ENCODE measurements at places on chromosomes 2 and 18. TPM values are rescaled to one million over a fixed set of nuclear protein-coding genes. Genes with fewer than 3 reads are reported as not detected.

GRCh38 chr2:10185046-10185445 lies 62.5 kb downstream of the RRM2 start:
- no peak for DNase-seq
- H3K4me1 ChIP-seq: no peaks in the 10 kb centered on the region
- no peak overlapping the region for H3K27ac ChIP-seq
- H3K36me3 ChIP-seq: no peaks in the 10 kb centered on the region
- no peak overlapping the region for H3K4me3 ChIP-seq

DNA sequence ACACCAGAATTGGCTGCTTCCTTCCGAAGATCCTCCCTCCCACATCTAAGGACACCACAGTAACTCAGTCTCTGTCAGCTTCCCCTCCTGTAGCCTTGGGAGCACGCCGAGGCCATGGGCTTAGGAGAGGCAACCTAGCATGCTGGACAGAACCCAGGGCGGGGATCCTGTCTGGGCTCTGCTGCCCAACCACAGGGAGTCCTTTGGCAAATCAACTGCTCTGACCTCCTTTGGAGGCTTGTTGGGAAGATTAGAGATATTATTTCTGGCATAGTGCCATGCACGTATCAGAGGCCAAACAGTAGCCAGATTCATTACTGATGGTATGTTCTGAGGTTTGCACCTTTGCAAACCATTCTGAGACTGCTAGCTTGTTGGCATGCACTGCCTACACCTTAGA lies 262.7 kb upstream of the EPAS1 start:
- H3K36me3 ChIP-seq: no peaks in the 10 kb centered on the region
- H3K4me1 ChIP-seq: no peaks in the 10 kb centered on the region
- no peak overlapping the region for H3K4me3 ChIP-seq
- no peak for DNase-seq
- no peaks in the 10 kb centered on the region for H3K27me3 ChIP-seq

GRCh38 chr2:179579800-179580199 lies 281.6 kb downstream of the ZNF385B start:
- no peaks in the 10 kb centered on the region for H3K4me1 ChIP-seq
- H3K27ac ChIP-seq: no peak overlapping the region
- H3K36me3 ChIP-seq: no peaks in the 10 kb centered on the region
- no peaks in the 10 kb centered on the region for H3K27me3 ChIP-seq
- no peak overlapping the region for H3K4me3 ChIP-seq

DNA sequence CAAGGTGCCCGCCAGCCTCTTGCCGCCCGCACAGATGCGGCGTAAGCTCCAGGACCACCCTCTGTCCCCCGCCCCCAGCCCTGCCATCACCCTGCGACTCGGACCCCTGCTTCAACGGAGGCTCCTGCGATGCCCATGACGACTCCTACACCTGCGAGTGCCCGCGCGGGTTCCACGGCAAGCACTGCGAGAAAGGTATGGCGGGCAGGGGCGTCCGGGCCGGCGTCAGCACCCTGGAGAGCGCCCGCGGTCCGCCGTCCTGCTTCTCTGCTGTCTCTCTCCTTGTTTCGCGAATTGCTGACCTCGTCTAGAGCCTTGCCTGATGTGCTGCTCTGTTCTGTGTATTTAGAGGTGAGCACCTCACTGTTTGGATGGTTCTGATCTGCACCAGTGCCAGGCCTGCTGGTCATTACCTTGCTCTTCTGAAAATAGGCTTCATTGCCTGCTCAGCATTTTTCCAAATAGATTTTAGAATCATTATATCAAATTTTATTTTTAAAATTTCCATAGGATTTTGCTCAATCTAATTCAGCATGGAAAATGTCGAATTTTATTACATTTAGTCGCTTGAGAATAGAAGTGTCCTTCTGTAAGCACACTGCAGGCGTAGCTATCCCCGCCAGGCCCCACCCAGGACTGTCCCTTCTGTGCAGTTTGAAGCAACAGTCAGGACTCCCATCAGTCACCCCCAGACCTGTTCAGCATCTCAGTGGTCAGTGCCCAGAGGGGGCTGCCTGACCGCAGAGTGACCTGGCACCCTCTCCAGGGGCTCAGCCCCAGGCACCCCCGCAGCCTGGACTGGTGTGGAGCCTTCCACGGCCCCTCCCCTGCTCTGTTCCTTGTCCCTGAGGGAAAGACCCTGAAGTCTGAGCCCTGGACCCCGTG lies 51.6 kb downstream of the SNED1 start:
- no peaks in the 10 kb centered on the region for H3K36me3 ChIP-seq
- DNase-seq: no peak
- no peak overlapping the region for H3K4me3 ChIP-seq
- H3K27ac ChIP-seq: no peak overlapping the region
- H3K27me3 ChIP-seq: no peaks in the 10 kb centered on the region

GRCh38 chr2:151153601-151154000 lies 108.1 kb downstream of the RBM43 start:
- H3K4me1 ChIP-seq: no peaks in the 10 kb centered on the region
- no peaks in the 10 kb centered on the region for H3K36me3 ChIP-seq
- peaks cover 2% of the 10 kb centered on the region for H3K27me3 ChIP-seq

DNA sequence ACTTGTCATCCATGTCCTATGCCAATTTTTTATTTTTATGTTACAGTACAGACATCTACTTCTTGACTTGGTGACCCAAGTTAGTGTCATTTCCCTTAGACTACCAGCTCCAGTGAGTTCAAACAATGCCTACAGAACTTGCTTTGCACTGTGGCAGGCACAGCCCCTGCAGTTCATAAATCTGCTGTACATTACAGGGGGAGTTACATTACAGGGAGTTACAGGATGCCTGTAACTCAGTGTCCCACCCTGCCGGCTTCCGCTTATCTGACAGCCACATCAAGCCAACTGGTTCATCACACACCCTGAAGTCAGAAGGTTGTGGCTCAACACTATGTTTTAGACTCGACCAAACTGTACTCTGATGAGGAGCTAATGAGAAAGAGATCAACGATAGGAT lies 7.8 kb upstream of the NPAS2 start:
- peaks cover 2% of the 10 kb centered on the region for H3K27me3 ChIP-seq
- no peak overlapping the region for H3K4me3 ChIP-seq
- DNase-seq: no peak
- no peaks in the 10 kb centered on the region for H3K4me1 ChIP-seq
- H3K27ac ChIP-seq: no peak overlapping the region

GRCh38 chr2:234533626-234534025 lies 36.7 kb upstream of the ARL4C start:
- no peaks in the 10 kb centered on the region for H3K36me3 ChIP-seq
- H3K27ac ChIP-seq: no peak overlapping the region
- no peaks in the 10 kb centered on the region for H3K4me1 ChIP-seq
- no peak for DNase-seq
- peaks cover 1% of the 10 kb centered on the region for H3K27me3 ChIP-seq

DNA sequence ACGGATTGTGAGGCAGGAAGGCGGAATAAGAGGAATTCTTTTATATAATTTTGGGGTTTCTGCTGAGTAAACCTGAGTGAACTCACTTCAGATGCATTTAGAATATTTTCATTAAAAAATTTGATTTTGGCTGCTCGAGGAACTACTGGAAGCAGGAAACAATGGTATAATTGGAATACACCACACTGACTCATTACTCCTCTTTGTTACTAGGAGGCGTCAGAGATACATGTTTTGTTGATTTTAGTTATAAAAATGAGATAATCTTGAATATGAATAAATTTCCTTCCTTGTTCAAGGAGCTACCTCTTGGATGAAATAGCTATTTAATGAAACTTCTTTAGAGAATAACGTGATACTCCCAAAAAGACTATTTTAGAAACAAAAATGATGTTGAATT lies 97.4 kb downstream of the ANKRD36 start:
- H3K27me3 ChIP-seq: no peaks in the 10 kb centered on the region
- no peak overlapping the region for H3K27ac ChIP-seq
- H3K4me1 ChIP-seq: no peaks in the 10 kb centered on the region
- H3K4me3 ChIP-seq: no peak overlapping the region
- DNase-seq: no peak

DNA sequence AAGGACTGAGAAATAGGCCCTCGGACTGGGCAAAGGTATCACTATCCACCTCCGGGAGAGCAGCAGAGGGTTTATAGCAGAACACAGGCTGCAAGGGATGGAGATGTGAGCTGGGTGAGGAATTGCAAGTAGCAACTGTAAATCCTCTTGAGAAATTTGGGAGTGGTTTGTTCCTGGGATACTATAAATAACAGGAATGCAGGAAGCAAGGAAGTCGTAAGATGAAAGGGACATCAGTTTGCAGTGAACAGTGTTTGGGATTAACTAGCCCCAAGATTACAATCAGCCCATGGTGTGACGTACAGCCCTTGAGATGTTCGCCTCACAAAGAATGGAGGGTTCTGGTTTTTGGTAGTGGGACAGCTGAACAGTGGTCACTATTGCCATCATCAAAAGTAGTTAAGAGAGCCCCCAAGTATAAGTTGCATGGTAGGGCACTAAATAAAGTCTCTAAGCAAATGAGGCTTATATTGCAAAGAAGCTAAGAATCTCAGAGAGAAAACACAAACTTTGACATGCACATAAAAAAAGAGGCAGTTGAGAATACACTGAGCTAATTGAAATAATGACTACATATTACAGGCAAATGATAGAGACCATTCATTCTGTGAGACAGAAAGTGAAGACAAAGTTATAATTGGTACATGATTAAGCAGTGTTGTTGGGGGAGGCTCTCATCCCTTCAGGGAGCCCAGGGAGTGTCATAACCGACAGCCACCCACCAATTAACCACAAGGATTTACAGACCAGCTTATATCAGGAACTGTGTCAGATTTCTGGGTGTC lies 362.5 kb upstream of the ACVR2A start:
- no peaks in the 10 kb centered on the region for H3K36me3 ChIP-seq
- H3K27me3 ChIP-seq: no peaks in the 10 kb centered on the region
- no peak overlapping the region for H3K4me3 ChIP-seq
- no peak for DNase-seq
- H3K4me1 ChIP-seq: no peaks in the 10 kb centered on the region
- H3K27ac ChIP-seq: no peak overlapping the region

MYOM1 gene
- 1.1 TPM for total RNA-seq

CCDC85A gene
- not detected for total RNA-seq

SLC9A4 gene
- 0.05 TPM for total RNA-seq

UBXN2A gene
- 14.0 TPM for total RNA-seq
